ENCODE measurements at places on chromosomes 7 and 10.

- no peak for DNase-seq
These were observed 103.2 kb upstream of the CYP26C1 start for GRCh38 chr10:92957223-92958010.

DNA sequence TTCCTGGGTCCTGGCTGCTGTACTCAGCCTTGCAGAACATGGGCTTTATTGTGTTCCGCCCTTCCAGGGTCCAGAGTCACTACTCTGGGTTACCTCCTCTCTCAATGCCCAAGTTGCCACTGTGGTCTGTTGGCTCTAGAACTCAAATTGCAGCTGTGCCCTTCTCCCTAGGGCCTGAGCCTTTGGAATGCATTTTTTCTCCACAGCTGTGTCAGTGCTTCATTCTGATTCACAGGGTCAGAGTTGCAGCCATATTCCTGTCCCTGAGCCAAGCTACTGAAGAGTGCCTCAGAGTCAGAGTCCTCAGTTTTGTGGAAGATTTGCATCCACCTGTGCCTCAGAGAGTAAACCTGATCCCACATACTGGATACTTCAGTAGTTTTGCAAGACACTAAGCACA is 167.5 kb downstream of the ITGB1 start:
- DNase-seq = no peak

GRCh38 chr7:82704121-82704520 is 260.5 kb upstream of the CACNA2D1 start:
- DNase-seq = no peak

GRCh38 chr7:105352901-105353668 is 35.6 kb downstream of the SRPK2 start:
- DNase-seq = no peak

DNA sequence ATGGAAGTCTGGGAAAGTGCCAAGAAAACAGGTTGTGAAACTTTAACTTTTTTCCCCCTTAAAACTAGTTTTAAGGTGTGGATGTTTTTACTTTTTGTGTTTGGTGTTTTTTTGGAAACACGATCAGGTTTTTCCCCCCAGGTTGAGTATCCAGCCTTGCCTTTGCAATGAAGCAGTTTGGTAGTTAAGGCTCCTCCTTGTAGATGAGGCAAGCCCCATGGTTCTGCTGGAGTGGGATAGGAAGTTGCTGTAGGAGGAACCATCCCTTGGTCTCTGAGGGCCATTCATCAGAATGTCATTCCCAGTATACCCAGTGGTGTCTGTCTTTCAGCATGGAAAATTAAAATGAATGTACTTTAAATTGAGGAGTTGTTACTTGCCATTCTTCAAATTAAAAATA is 2.7 kb downstream of the CUL1 start:
- DNase-seq = no peak

DNA sequence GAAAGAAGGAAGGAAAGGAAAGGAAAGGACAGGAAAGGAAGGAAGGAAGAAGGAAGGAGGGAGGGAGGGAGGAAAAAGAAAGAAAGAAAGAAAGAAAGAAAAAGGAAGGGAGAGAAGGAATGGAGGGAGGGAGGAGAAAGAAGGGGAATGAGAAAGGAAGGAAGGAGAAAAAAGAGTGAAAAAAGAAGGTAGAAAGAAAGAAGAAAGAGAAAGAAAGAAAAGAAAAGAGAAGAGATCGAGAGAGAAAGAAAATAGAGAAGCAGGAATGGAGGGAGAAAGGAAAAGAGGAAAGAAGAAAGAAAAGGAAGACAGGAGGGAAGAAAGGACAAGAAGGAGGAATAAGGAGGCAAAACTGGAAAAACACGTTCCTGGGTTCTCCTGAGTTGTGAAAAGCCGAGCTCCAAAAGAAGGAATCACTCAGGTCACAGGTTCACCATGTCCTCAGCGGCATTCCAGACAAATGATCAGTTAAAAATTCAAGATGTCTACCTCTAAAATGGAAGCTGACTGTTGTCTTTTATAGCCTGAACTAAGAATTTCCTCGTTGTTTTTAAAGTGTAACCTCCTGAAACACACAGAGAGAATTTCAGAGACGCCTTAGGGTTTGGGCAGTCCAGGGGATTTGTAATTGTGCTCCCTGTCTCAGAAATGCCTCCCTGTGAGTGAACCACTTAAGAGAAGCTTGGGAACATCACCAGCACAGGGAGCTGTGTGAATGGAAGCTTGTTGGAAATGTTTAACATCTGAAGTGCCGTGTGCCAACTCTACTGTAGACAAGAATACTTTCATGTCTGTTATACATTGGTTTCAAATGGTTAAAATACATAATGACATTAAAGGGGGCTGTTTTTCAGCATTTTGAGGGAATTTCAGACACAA is 80.7 kb downstream of the INHBA start:
- no peak for DNase-seq

DNA sequence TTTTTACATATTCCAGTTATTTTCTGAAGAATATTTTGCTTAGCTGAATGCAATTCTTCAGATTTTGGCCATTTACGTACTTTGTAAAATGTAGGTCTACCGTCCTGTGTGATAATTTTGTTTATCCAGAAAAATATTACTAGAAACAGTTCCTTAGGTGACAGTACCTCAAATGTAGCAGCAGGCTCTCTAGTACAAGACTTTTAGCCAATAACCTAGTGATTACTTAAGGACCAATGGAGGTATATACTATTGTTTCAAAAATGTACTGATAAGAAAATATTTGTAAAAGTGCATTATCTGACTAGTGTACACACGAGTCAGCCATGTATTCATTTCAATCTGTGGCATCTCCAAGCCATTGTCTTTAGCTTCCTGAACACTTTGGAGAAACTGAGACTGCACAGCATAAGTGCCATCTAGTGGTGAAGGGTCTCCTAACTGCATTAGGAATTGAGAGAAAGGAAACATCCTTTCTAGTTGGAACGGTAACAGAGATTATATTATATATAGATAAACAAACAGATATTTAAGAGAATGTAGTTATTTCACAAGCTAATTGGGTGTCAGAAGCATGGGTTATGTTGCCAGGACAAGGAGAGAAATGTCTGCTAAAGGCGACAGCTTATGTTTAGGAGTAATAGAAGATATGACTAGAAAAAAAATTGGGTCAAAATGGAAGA is 23.7 kb downstream of the RTKN2 start:
- peak; percentile 66 for DNase-seq

DNA sequence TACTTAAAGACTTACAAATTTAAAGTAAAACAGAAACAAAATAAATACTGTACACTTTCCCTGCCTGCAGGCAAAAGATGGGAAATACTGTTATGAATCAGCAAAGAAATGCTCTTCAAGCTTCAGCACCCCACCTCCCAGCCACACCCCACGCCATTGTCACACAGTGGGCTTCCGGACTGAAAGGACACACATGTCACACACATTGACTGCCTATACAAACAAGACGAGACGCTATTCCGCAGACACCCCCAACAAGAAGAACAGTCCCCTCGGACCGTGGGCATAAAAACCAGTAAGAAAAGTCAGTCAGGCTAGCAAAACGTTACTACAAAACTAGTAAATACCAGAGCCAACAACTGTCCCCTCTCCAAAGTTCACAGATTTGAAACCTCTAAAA is 22.2 kb upstream of the PARP12 start:
- no peak for DNase-seq

- no peak for DNase-seq
These were observed 65.0 kb downstream of the SVIL start for GRCh38 chr10:29569795-29570194.

DNA sequence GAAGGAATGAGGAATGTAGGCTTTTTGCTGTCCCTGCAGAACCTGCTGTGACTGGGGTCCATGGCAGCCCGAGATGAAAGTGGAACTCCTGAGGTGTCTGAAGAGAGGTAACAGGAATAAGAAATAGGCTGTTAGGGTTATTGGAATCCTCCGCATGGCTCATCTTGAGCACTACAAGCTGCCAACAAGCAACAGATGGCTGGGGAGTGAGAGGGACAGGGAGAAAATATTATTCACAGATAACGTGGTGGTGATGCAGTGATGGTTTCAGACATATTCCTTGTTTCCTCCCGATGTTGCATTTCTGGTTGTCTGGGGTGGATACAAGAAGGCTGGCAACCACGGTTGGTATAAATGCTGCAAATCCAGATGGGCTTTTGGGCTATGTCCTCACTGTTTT is 46.1 kb downstream of the AP3M1 start:
- DNase-seq = no peak

DNA sequence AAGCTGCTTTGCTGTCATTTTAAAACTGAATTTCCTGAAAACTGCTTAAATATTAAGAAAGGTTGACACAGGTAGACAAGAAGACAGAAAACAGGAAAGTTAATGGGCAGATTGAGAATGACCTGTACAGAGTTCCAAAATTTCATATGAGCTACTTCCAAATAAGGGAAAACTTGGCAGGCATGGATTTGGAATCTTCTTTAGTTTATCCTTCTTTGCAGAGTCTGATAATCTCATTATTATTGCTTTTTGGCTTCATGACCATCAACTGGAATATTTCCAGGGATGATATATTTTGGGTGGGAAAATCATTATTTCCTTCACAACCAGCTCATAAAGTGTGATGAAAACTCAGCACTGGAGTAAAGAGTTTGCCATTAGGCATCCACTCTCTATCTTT is 346.5 kb upstream of the NPVF start:
- DNase-seq = no peak

GRCh38 chr10:74380795-74381194 is 229.8 kb downstream of the ADK start:
- no peak for DNase-seq

GRCh38 chr7:46071076-46071475 is 150.0 kb upstream of the IGFBP3 start:
- DNase-seq = no peak

GRCh38 chr7:2012044-2012900 is 220.5 kb downstream of the MAD1L1 start:
- no peak for DNase-seq

DNA sequence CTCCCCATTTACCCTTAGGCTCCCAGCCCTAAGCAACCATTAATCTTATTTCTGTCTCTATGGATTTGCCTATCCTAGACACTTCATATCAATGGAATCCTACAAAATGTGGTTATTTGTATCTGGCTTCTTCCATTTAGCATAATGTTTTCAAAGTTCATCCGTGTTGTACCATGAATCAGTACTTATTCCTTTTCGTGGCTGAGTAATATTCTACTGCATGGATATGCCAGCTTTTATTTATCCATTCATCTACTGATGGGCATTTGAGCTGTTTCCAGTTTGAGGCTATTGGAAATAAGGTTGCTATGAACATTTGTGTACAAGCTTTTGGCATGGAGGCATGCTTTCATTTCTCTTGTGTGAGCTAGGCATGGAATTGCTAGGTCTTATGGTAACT is 121.1 kb downstream of the WDR11 start:
- no peak for DNase-seq

DNA sequence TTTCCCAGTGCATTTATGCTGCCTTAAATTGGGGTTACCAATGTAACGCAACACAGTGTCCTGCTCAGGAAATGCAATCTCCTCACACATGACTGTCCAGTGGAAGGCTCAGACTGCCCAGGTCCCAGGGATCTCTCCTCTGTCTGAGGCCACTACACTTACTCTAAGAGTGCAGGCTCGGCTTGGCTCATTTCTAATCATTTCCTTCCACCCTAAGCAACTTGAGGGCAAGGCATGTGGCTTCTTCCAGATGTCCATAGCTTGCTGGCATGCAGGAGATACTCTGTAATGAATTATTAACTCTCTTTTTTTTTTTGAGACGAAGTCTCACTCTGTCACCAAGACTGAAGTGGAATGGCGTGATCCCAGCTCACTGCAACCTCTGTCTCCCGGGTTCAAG is 23.7 kb downstream of the PLAC9 start:
- DNase-seq = no peak

DNA sequence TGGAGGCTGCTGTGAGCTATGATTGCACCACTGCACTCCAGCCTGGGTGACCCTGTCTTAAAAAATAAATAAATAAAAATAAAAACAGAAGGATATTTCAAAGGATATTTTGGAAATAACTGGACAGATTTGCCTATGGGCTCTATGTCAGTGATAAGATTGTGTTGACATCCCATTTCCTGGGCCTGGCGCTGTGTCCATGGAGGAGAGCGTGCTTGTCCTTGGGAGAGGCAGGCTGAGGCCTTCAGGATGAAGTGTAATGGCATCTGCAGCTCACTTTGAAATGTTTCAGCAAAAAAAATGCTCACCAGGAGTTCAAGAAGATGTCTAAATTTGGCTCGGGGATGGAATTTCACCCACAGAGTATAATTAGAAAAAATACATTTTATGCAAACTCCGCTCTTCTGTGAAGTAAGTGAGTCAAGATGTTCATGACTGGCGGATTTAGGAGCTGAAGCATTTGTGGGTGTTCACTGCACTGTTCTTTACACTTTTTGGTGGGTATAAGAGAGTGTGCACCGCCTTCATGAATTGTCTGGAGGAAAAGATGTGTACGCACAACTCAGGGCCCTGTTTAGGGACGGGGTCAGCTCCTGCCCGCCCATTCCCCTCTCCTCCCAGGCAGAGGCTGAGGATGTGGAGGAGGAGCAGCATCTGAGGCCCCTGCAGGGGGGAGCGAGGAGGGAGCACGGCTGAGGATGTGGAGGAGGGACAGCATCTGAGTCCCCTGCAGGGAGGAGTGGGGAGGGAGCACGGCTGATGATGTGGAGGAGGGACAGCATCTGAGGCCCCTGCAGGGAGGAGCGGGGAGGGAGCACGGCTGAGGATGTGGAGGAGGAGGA is 18.5 kb upstream of the FOXL3 start:
- no peak for DNase-seq

- DNase-seq = peak; percentile 74
These were observed 66.0 kb upstream of the DOCK1 start for GRCh38 chr10:126839094-126839761.

- no peak for DNase-seq
These were observed 501.6 kb downstream of the GALNT17 start for GRCh38 chr7:71633551-71634008.

DNA sequence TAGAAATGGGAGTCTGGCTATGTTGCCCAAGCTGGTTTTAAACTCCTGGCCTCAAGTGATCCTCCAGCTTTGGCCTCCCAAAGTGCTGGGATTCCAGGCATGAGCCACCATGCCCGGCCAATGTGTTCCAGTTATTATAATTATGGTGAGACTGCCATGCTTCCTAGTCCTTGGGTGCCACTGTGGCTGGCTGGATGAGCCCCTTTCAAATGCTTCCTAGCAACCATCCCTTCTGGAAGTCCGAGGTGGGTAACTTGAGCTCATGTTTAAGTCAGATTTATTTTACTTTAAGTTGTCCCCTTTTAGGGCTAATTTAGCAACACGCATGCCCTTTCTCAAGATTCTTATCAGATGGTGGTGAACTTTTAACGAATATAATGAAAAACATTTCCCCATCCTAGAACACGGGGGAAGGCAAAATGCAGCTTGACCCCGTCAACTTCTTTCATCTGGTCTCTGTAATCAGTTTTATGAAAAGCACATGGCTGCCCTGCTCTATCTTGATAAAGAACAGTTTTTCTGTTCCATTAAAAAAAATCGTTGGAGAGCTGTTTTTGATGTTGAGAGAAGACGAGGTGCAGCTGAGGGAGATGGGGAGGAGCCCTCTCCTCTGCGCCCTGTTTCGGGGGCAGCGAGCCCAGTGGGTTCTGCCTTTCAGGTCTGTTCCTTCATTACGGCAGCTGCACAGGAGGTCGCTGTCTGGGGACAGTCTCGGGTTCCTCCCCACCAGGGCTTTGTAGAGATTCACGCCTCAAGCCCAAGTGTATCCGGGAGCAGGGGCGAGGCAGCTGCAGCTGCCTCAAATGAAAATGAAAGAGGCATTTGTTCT is 61.0 kb upstream of the MKI67 start:
- no peak for DNase-seq

GRCh38 chr10:47101196-47101595 is 190.0 kb downstream of the PTPN20 start:
- no peak for DNase-seq

- DNase-seq = no peak
These were observed 667.8 kb downstream of the PCDH15 start for GRCh38 chr10:54133203-54133602.

GRCh38 chr7:95886501-95887090 is 114.2 kb downstream of the DYNC1I1 start:
- DNase-seq = no peak

Measured in mucosa of gallbladder (tissue), 1 donor.